ENCODE measurements at places on chromosomes 12 and 14.

DNA sequence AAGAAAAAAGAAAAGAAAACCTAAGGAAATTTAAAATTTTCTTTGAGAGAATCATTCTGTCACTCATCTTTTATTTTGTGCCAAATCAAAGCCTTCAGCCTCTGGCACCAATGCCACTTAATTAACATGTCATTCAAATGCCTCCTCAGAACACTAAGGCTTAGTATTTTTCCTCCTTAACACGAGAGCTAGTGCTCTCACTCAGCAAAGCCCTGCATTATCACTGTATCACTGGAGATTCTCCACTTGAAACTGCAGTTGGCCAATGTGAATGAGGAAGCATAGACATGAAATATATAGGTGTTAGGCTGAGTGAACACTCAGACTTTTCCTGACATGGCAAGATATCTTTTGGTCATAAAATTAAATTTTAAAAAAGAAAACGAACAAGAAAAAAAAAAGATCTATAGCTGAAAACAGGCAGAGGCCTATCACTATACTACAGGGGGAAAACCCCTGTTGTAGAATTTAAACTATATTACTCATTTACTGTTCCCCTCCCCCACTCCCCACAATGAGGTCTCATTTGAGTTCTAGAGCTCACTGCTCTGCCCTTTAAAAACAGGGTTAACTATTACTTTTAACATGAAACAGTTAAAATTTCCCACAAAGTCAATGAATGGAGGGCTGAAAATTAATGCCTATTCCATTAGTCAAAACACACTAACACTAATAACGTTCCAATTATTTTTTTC lies 5.1 kb downstream of the MBIP start:
- no peak for DNase-seq

DNA sequence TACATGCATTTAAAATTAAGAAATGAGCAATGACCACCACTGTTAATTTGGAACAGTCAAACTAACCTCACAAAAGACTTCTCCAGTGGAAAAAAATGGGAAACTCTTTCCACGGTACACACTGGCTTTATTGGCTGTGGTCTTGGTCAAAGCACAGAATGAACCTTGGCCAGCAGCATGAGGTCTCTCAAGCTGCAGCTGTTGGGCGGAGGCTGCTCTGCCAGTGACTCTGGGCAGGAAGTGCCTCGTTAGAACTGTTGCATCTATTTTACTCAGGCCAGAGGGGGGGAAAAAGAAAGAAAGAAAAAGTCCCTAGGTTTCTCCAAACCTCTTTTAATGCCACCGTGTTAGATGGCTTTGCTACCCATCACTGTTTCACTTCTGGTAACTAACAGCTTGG lies 279.8 kb upstream of the DIO2 start:
- DNase-seq = no peak

GRCh38 chr12:77104286-77104685 lies 38.9 kb upstream of the E2F7 start:
- DNase-seq = no peak

DNA sequence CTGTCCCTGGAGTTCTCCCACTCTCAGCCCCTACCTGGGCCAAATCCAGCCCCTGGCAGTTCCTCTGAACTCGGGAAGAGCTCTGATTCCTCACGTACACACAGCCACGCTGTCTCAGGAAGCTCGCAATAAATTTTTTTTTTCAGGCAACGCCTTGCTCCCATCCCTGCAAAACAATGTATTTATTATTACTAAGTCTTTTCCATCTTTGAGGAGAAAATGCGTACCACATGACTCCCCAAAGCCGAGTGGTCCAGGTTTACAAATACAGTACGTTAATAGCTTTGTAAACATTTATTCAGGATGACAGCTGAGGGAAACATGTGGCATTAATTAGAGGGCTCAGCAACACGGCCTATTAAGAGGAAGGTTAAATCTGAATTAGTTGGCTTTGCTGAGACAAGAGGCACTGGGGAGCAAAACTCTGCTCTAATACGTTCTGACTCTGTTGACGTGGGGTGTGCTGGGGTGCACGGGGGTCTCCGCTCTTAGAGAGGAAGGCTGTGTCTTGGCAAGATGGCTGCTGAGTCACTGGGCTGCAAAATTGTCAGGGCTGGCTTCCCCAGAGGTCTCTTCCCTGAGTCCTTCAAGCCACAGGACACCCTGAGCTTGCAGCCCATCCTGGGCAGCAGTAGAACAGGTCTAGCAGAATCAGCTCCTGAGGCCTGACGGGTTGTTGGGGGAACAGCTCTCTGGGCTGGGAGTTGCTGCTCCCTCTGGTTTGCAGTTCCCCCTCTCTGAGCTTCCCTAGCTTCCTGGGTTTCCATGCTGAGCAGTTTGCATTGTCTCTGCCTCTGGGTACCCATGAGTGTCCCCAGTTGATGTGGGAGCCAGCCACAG lies 185.2 kb upstream of the TBX3 start:
- no peak for DNase-seq

DNA sequence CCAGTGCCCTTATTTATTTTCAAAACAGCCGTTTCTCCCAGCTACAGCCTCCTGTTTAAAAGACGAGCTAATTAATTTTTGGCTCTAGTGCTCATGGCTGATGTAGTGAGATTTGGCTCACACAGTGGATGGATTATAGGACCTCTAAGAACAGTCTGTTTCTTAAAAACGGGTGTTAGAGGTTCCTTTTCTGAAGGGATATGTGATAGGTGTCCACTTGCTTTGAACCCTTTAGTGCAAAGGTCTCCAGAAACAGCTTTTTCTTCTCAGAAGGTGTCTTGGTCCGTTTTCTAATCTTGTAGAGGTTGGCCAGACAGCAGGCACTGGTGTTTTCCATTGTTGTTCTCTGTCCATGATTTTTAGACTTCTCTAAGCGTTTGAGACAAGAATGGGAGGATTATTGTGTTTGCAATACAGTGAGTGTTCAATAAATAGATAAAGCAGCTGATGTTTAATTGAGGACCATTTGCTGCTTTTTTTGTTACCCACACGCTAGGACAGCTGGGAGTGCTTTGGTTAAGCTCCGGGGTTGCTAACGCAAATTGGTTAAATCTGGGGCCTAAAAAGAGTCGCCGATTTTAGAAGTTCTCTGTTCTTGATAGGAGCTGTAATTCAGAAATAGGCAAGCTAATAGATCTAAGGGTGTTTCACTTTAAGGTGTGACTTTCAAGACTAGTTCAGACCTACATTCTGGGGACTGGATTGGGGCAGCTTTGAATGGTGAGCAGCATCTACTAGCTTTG lies 1.0 kb downstream of the BORCS5 start:
- DNase-seq = no peak

GRCh38 chr12:82527165-82527780 lies 159.4 kb upstream of the TMTC2 start:
- DNase-seq = peak; percentile 6

GRCh38 chr12:69566603-69567002 lies 18.7 kb upstream of the CCT2 start:
- no peak for DNase-seq

DNA sequence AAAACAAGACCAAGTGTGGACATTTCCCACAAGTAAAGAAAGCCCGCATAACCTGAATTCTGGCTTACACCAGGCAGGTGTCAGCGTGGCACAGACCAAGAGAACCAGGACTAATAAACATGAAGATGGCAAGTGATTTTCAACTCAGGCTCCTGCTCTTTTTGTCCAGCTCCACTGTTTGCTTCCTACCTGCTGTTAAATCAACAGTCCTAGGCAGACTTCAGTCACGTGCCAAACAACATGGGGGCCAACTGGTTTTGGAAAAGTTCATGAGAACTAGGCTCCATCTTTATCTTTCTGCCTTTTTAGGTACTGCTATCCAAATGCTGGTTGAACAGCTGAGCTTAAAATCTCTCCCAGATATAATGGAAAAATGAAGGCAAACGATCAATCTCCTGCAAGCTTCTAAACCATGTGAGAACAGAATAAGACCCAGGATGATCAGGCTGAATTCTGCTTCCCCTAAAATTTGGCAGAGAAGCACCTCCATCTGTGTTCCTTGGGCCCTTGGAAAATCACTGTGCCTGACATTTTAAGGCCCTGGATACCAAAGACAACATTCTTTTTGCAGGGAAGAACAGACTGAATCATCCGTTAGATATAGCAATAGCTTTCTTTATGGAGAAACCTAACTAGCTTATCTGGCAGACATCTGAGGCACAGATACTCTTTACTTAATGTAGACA lies 215.6 kb upstream of the USP15 start:
- no peak for DNase-seq

All from hematopoietic multipotent progenitor cell treated with erythropoietin and hydrocortisone succinate and interleukin-3 and kit ligand, for 15 days (in vitro differentiated cells).